ENCODE measurements at places on chromosomes 5 and 9. TPM values are rescaled to one million over a fixed set of nuclear protein-coding genes. Genes with fewer than 3 reads are reported as not detected.

Gene SPOUT1
- 18.0 TPM for total RNA-seq

Gene MEIKIN
- not detected for total RNA-seq

Gene TXNDC8
- total RNA-seq: not detected

GRCh38 chr5:14475045-14475444 is 106.5 kb upstream of the OTULINL start:
- no peak for DNase-seq

DNA sequence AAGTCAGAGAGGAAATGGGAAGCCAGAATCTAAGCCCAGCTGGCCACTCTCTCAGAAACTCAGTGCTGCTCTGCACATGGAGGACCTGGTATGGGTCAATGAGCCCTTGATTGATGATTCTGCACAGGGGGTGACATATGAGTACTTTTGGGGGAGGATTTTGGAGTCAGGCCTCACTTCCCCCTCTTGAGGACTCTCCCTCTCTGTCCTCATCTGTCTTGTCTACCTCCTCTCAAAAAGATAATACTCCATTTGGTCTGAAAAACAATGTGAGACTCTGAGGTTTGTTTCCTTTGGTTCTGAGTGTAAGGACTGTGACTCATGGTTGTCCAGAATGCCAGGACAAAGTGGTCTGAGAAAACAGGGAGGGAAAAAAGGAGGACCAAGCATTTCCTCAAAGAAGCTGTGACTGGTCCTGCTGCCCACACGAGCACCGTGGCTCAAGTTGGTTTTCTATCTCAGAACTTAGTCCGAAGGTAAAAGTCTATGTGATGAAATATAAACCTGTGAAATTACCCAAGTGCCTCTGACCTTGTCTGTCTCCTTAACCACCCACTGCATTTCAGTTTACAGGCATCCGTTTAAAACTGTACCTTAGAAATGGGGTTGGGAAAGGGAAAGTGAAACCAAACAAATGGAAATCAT is 11.1 kb downstream of the TTC39B start:
- DNase-seq: no peak

DNA sequence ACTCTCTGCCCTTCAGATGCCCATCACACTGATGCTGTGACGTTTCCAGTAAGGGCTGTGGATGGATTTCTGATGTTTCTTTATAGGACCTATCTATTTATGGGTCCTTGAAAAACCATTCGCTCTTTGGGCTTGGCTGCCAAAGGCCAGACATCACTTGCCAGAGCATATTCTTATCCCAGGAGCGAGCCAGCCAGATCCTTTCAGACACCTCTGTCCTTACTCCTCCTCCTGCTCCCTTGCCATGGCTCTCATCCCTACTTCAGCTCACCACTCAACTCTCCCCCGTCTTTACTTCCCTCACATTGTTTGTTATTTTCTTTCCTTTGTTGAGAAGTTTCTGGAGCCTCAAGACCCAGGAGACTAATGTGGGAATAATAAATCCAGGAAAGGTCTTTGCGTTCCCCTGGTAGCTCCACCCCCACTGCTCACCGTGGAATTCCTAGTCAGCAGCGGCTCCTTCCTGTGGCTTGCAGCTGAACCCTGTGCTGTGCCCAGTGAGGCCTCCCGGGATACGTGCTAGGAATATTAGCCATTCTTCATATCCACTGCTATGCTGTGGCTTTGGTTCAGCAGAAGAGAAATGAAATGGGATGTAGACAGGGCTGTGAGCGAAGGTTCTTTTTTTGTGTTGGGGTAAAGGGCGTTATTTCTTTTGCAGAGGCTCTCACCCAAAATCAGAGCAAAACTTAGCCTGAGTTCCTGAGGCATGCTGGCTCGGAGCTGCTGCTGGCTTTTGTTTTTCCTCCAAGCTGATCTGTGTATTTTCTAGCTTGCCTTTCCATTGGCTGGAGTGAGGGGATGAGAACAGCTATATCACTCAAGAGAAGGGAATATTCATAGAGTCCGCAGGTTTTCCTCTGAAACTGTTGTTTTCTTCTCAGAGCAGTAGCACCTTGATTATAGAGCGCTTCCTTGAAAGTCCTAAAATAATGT is 171.1 kb downstream of the SAXO1 start:
- DNase-seq: peak; percentile 81

- DNase-seq: no peak
These were observed 409.2 kb downstream of the NFIB start for GRCh38 chr9:13904746-13905145.

DNA sequence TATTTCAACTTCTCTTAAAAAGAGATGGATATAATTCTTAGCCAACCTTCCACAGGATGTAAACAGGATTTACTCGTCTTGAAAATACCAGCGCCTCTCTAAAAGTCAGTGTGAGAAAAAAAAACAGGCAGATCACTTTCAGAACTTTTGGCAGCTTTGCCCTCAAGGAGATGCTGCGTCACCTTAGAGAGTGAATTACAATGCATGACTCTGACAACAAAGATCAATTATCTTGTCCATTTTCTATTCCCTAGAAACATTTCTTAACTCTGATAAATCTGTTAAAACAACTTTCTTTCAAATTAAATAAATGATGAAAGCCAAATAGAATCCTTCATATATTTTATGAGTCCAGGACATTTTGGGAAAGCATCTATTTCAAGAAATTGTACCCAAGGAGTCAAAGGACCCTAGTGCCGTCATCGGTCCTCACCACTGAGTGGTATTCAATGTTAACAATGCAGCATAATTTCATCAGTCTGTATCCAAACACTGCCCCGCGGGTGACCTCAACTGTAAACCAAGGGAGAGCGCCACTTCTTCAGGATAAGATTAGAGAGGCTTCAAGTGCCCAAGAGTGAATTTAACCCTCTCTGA is 536.0 kb downstream of the PDE4D start:
- no peak for DNase-seq

DNA sequence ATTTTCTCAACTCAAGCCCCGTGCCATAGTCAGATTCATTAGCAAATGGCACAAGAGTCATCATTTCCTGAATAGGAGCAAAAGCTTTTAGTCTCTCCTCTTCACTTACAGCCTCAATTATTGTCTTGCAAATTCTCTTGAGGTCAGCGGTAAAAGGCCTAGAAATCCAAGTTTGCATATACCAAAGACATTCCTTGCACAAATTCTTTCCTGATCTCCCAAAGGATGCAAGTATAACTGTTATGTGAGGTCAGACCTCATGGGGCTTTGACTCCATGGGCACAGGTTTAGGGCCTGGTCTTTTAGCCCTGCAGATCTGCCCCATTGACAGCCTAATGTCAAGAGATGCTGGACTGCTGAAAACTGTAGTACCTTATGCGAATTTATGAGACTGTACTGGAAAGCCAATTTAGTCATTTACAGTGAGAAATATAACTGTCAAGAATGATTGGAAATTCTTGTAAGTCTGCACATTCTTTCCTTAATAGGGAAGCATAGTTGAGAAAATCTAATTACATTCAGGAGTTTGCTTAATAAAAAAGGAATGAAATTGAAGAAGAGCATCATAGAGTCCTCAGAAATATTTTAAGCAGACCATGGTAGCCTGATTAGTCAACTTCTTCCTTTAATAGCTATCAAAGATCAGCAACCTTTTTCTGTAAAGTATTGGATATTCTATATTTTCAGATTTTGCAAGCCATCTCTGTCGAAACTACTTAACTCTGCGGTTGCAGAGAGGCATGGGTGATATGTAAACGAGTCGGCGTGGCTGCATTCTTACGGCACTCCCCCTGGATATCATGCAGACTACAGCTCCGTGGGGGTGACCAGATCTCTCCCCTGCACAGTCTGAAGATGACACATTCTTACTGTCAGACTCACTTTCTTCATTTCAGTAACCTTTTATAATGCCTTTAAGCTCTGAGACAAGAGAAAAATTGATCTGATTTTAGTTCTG is 45.2 kb downstream of the GCNT4 start:
- DNase-seq: no peak

GRCh38 chr5:84419742-84420141 is 35.1 kb upstream of the EDIL3 start:
- DNase-seq: no peak

All from cardiac septum (tissue), 1 donor.